Aorta (tissue), 5 donors: ENCODE measurements at places on chromosomes 2 and 18. TPM values are rescaled to one million over a fixed set of nuclear protein-coding genes. Genes with fewer than 3 reads are reported as not detected.

GRCh38 chr2:211455216-211455841 lies 898.9 kb downstream of the CPS1 start:
- DNase-seq: peak; percentile 43

- no peak for DNase-seq
Measured at GRCh38 chr2:235679471-235679870, 185.6 kb downstream of the AGAP1 start.

DNA sequence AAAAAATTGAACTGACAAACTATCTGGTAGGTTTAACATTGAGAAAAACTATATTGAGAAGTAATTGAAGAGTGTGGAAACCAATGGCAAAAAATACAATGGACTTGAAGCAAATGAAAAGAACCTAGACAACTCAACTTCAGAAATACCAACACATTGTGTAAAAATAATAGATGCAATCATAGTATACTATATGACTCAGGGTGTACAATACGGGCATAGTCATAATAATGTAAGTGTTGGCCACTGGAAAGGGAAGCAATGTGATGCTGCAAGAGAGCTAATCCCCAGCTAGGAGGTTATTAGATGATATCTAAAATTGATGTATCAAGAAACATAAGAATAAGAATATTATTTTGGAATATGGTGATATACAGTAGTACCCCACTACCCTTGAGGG lies 45.3 kb downstream of the SMAD7 start:
- DNase-seq: no peak

DNA sequence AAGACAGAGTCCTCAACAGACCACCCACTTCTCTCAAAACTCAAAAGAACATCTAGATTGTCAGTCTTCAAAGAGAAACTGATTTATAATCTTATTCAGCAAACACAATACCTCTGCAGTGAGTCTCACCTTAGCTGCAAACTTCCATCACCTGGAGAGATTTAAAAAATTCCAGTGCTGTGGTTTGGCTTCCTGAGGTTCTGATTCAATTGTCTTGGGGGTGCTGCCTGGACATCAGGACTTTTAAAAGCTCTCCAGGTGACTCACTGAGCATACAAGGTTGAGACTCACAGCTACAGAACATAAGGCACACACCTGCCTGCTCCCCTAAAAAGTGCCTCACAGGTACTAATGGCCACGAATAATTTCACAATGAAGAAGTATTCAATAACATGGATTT lies 40.3 kb downstream of the RNF152 start:
- DNase-seq: no peak

DNA sequence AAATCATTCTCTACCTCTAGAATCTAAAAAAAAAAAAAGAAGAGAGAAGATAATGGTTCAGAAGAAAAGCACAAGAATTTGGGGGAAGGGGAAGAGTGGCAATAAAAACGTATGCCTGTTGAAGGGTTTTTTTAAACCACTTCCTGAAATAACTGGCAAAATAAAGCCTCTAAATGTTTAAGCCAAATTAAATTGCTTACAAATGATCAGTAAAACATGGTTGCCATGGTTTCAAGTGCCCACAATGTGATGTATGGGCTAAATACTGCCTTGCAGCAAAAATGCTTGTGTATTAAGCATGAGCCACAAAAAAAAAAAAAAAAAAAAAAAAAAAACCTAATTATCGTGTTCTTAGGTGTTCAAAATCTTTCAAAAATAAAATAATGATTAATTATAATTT lies 60.8 kb downstream of the RBM43 start:
- DNase-seq: no peak

GRCh38 chr2:70044290-70045040 lies 42.8 kb upstream of the PCBP1 start:
- no peak for DNase-seq

DNA sequence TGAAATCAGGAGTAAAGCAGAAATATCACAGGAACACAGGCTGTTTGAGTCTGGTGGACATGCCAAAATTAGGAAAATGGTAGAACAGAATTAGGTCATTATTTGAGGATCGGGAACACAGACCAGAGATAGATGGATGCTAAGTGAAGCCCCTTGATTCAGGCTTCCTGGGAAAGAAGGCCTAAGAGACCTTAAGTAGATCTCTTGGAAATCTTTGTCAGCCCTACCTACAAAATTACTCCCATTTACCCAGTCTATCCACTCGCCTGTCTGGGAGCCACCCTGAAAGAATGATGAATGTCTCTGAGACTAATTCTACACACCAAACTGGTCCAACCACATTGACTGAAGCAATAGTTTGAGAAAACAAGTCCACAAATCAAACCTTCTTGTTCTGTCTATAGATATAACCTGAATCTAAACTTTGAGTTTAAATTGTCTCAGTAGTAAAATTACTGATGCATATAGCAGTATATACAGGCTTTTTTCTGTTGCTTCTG lies 36.6 kb upstream of the TANK start:
- no peak for DNase-seq

DNA sequence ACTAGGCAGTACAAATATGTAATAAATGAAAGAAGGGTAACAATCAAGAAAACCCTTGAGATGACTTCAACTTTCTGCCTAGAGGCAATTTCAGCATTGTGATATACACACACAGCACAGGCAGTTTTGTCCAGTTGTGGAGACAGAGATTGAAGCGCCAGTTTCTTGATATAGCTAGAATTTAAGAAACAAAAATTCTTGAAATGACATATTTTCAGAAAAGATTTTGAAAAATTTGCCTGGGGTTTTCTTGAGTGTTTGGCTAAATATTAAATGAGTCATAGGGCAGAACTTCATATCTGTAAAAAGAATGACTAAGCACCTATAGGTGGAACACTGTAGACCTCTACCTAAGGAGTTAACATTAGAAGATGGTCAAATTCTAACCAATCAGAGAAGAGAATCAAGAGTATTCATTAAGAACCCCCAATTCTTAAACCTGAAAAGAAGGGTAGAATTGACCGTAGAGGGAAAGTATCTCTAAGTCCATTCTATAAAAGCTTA lies 1266.8 kb upstream of the TMEFF2 start:
- no peak for DNase-seq

- DNase-seq: no peak
Measured at GRCh38 chr2:213259266-213259665, 25.0 kb upstream of the SPAG16 start.

DNA sequence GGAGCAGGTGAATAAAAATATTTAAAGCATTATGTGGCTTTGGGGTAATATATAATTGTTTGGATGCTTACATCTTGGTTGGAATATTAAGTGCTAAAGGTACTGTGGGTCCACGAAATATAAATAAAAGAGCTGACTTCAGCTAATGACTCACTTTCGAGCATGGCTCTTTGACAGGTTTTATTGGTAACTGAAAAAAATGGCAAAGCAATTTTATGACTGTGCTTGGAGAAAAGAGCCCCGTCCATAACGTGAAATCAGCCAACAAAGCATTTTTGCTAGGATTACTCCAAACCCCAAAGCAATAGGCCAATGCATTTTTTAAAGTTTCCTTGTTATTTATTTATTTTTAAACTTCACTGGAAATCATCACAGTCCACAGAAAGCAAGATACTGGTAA lies 397.2 kb upstream of the CDH19 start:
- no peak for DNase-seq

GRCh38 chr2:195313962-195314361 lies 343.1 kb upstream of the SLC39A10 start:
- no peak for DNase-seq

GRCh38 chr18:28757466-28758008 lies 580.6 kb upstream of the CDH2 start:
- DNase-seq: no peak

GRCh38 chr2:69280796-69281412 lies 106.1 kb downstream of the GFPT1 start:
- DNase-seq: no peak

GRCh38 chr2:154589514-154589913 lies 109.0 kb upstream of the KCNJ3 start:
- no peak for DNase-seq

DNA sequence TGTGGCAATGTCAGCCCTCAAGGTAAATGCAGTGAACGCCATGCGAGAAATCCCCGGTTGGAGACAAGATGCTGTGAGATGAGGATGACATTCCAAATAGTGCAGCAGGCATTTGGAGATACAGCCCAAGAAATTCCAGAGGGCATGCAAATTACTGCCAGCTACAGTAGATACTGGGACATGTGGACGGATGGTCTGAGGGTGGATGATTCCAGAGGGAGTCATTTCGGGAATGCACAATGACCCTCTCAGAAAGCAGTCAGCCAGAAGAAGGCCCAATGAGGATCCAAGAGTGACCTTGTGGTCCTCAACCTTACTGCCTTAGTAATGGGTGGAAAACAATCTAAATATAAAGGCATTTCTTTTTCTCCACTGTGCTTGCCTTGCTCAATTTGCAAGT lies 111.3 kb downstream of the HNRNPLL start:
- no peak for DNase-seq

GRCh38 chr2:64767670-64768468 lies 114.2 kb upstream of the SERTAD2 start:
- DNase-seq: peak; percentile 94

- DNase-seq: no peak
Measured at GRCh38 chr2:168365094-168365621, 90.9 kb upstream of the CERS6 start.

GRCh38 chr18:48824231-48824970 lies 126.4 kb downstream of the SMAD7 start:
- DNase-seq: peak; percentile 12

DNA sequence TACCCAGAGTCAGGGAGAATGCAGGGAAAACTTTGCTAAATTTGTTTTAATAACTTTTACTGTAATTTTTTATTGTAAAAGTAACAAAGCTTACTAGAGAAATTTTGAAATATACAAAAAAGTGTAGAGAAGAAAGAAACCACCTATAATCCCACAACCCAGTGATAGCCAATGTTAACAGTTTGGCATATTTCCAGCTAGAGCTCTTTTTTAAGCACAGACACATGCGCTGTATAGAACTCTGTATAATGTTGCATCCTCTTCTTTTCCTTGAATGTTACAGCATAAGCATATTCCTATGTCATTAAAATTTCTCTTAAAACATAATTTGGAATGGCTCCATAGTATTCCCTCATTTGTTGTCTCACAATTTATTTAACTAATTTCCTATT lies 37.4 kb upstream of the EPAS1 start:
- DNase-seq: no peak

PLGLB2 gene
- not detected for polyA plus RNA-seq

ALK gene
- polyA plus RNA-seq: not detected

RRM2 gene
- polyA plus RNA-seq: 4.6 TPM

NEURL3 gene
- not detected for polyA plus RNA-seq

GALR1 gene
- under 0.01 TPM for polyA plus RNA-seq

RAX gene
- polyA plus RNA-seq: not detected

ZNF638 gene
- polyA plus RNA-seq: 110 TPM

CAVIN2 gene
- 3.0 TPM for polyA plus RNA-seq

SP9 gene
- polyA plus RNA-seq: 0.23 TPM

COMMD1 gene
- polyA plus RNA-seq: 70.2 TPM

ABCG8 gene
- polyA plus RNA-seq: not detected

MAP2 gene
- polyA plus RNA-seq: 21.0 TPM

TCF4 gene
- 11.8 TPM for polyA plus RNA-seq

RGPD8 gene
- polyA plus RNA-seq: 2.9 TPM

EFR3B gene
- 0.36 TPM for polyA plus RNA-seq

RFTN2 gene
- polyA plus RNA-seq: 8.8 TPM
